Osteocyte (in vitro differentiated cells): ENCODE measurements at places on chromosomes 1 and 21. TPM values are rescaled to one million over a fixed set of nuclear protein-coding genes. Genes with fewer than 3 reads are reported as not detected.

DNA sequence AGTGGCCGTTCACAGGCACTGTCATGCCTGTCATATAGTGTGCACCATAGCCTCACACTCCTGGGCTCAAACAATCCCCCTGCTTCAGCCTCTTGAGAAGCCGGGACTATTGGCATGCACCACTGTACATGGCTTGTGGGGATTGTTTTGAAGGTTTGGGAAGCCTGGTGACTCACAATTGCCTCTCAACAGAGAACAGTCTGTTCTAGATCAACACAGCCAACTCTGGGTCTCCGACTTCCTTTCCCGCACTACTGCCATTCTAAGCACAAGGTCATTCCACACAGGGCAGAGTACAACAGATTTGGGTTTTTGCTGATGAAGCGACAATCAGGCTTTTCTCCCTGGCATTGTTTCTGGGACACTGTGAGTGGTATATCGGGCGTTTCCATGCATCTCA is 15.5 kb upstream of the AHCTF1 start:
- peaks cover 13% of the 10 kb centered on the region for H3K4me1 ChIP-seq
- DNase-seq = no peak
- no peaks in the 10 kb centered on the region for H3K36me3 ChIP-seq
- peak overlapping the region; percentile 66 for H3K27ac ChIP-seq

Gene OXCT2
- total RNA-seq = 0.18 TPM in 1 of 2 replicates, not detected in the other

Gene CR1L
- not detected in 2 replicates for total RNA-seq

DNA sequence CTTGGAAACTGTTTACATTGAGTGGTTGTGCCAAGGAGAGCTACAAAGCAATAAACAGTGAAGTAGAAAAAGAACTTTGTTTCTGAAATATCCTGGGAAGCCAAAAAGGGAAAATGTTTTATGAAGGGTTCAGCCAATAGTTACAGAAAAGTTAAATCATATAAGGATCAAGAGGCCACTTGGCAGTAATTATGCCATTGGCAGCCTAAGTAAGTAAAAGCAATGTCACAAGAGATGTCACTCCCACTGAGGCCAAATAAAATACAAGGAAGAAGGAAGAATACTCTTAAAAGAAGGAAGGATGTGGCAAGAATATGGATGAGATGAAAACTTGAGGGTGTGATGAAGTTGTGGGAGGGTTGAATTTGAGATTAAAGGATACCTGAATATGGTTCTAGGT is 45.2 kb downstream of the EDEM3 start:
- H3K4me1 ChIP-seq = no peaks in the 10 kb centered on the region
- H3K36me3 ChIP-seq = peaks cover 52% of the 10 kb centered on the region
- no peak overlapping the region for H3K27ac ChIP-seq
- no peak overlapping the region for H3K4me3 ChIP-seq
- H3K27me3 ChIP-seq = no peaks in the 10 kb centered on the region
- no peak for DNase-seq

Gene FCGR3B
- not detected in 2 replicates for total RNA-seq

GRCh38 chr21:38126666-38127303 is 130.0 kb upstream of the KCNJ15 start:
- no peaks in the 10 kb centered on the region for H3K4me1 ChIP-seq
- H3K27me3 ChIP-seq = peaks cover 51% of the 10 kb centered on the region
- no peaks in the 10 kb centered on the region for H3K36me3 ChIP-seq

GRCh38 chr1:94036730-94037129 is 84.2 kb downstream of the ABCA4 start:
- H3K27me3 ChIP-seq = no peaks in the 10 kb centered on the region
- no peak for DNase-seq
- H3K36me3 ChIP-seq = no peaks in the 10 kb centered on the region
- H3K27ac ChIP-seq = peak overlapping the region; percentile 96
- H3K4me1 ChIP-seq = peaks cover 72% of the 10 kb centered on the region

- H3K27me3 ChIP-seq = no peaks in the 10 kb centered on the region
- H3K4me1 ChIP-seq = no peaks in the 10 kb centered on the region
- H3K36me3 ChIP-seq = peaks cover 2% of the 10 kb centered on the region
These were observed 191.0 kb upstream of the C1orf174 start for GRCh38 chr1:4090976-4091660.

DNA sequence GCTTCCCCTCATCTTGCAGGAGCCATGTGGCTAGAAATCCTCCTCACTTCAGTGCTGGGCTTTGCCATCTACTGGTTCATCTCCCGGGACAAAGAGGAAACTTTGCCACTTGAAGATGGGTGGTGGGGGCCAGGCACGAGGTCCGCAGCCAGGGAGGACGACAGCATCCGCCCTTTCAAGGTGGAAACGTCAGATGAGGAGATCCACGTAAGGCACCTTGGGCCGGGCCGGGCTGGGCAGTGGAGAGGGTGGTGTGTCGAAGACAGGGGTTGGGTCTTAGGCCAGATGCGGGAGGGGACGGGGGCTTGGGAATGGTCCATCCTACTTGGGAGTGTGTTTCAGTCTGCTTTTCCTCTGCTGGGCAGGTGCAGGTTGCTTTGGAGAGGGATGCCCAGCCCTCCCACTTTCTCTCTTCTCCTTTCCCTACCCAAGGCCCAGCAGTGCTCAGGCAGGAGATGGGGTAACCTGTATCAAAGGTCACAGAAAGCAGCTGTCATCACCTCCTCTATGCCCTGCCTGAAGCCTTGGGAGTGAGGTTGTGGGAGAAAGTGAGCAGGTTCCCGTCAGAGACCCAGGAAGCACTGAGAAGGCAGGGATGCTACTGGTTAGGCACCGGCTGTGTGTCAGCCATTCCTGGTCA is 18.9 kb downstream of the EPHX1 start:
- H3K4me3 ChIP-seq = no peak overlapping the region
- H3K27me3 ChIP-seq = no peaks in the 10 kb centered on the region
- H3K27ac ChIP-seq = no peak overlapping the region
- H3K36me3 ChIP-seq = peaks cover 11% of the 10 kb centered on the region

DNA sequence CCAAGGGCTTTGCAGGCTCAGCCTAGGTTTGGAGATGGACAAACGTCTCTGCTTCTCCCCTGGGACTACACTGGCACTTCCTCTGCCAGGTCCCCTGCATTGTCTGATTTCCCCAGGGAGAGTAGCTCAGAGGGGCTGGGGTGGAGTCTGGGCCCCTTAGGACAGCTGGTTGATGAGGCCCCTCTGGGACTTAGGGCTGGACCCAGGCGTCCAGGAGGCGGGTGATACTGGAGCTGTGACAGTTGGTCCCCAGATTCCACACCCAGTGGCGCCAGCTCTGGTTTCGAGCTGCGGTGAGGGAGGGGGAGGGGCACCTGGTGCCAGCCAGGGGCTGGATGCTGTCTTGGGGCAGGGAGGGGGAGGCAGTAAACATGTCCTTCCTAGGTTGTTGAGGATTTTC is 7.4 kb upstream of the MEX3A start:
- no peak for DNase-seq
- H3K36me3 ChIP-seq = peaks cover 2% of the 10 kb centered on the region
- H3K27ac ChIP-seq = no peak overlapping the region

DNA sequence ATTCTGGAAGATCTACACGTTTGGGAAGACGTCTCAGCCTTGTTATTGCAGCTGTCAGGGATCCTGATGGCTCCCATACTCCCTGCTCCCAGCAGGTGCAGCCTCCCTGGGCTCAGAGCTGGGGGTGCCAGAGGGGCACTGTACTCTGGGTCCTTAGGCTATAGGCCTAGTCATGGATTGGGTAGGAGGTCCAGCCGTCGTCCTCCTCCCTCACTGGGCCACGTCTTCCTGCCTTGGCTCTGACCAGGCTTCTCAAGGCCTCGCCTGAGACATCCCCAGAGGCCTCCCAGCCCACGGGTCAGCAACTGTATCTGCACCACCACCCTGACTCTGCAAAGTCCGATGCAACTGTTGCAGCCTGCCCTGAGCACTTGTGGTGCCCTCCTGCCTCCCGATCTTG is 18.2 kb downstream of the MYOM3 start:
- no peak for DNase-seq
- H3K4me1 ChIP-seq = no peaks in the 10 kb centered on the region
- no peaks in the 10 kb centered on the region for H3K36me3 ChIP-seq
- no peak overlapping the region for H3K4me3 ChIP-seq

DNA sequence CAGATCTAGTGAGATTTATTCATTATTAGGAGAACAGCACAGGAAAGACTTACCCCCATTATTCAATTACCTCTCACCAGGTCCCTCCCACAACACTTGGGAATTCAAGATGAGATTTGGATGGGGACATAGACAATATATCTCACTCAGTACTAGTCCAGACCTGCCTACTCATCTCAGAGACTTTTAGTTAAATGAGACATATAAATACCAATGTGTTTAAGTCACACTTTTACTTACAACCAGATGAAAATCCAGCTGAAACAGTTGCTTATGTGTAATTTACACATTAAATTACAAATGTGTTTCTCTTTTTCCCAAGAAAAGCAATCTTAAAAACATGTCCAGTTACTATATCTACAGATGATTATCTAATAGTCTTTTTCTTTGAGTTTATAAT is 1145.6 kb downstream of the KCNT2 start:
- H3K36me3 ChIP-seq = no peaks in the 10 kb centered on the region
- DNase-seq = no peak
- H3K4me3 ChIP-seq = no peak overlapping the region
- no peak overlapping the region for H3K27ac ChIP-seq
- no peaks in the 10 kb centered on the region for H3K27me3 ChIP-seq
- H3K4me1 ChIP-seq = peaks cover 2% of the 10 kb centered on the region

Gene GBP3
- total RNA-seq = 16.2 and 18.3 TPM in 2 replicates

DNA sequence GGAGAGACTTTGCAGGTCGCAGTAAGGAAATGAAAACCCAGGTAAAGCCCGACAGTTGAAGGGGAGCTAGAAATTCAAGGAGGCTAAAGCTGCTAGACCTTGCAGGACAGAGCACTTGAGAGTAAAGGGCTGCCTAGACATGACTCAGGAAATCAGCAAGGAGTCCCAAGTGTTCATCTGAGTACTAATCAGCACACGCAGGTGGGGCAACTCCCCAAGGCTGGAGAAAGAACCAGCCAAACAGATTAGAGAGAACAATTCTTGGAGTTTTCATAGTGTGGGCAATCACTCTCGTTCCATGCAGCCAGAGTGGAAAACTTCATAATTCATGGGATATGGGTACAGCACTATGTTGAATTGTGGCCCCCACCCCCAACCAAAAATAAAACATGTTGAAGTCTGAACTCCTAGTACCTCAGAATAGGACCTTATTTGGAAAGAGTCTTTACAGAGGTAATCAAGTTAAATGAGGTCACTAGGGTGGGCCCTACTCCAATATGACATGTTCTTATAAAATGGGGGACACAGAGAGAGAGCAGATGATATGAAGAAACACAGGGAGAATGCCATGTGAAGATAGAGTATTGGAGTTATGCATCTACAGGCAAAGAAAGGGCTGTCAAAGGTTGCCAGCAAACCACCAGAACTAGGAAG is 28.0 kb downstream of the SYDE2 start:
- no peak overlapping the region for H3K4me3 ChIP-seq
- no peaks in the 10 kb centered on the region for H3K4me1 ChIP-seq
- DNase-seq = no peak

- no peak for DNase-seq
- no peaks in the 10 kb centered on the region for H3K4me1 ChIP-seq
- no peaks in the 10 kb centered on the region for H3K36me3 ChIP-seq
- H3K27me3 ChIP-seq = no peaks in the 10 kb centered on the region
- H3K4me3 ChIP-seq = no peak overlapping the region
These were observed 55.2 kb downstream of the LHX9 start for GRCh38 chr1:197972406-197972805.

GRCh38 chr1:191371626-191372025 is 786.6 kb upstream of the RGS18 start:
- DNase-seq = no peak
- no peak overlapping the region for H3K27ac ChIP-seq
- no peaks in the 10 kb centered on the region for H3K4me1 ChIP-seq
- H3K36me3 ChIP-seq = no peaks in the 10 kb centered on the region
- no peak overlapping the region for H3K4me3 ChIP-seq

Gene FCRL5
- total RNA-seq = not detected in 2 replicates

Gene SFN
- total RNA-seq = not detected in 2 replicates

DNA sequence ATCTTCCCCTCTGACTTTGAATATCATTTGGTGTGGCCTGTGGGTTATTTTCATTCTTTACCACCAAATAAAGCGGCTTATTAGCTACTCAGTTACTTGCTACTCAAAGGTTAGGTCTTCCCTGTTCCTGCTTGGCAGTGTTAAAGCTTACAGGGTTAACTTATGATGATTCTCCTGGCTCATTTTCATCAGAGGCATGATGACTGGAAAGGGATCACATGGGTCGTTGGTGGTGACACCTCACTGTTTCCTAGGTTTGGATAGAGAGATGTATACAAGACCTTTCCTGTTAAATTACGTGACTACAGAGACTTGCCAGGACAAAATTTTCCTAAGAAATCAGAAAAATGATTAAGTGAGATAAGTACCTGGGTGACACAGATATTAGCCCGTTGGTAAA is 27.4 kb downstream of the MRPS6 start:
- peaks cover 72% of the 10 kb centered on the region for H3K4me1 ChIP-seq
- no peaks in the 10 kb centered on the region for H3K27me3 ChIP-seq
- no peak for DNase-seq
- peaks cover 58% of the 10 kb centered on the region for H3K36me3 ChIP-seq

GRCh38 chr1:168509875-168510791 is 33.7 kb downstream of the XCL2 start:
- no peak overlapping the region for H3K4me3 ChIP-seq
- H3K36me3 ChIP-seq = no peaks in the 10 kb centered on the region
- H3K27ac ChIP-seq = no peak overlapping the region
- no peak for DNase-seq
- peaks cover 20% of the 10 kb centered on the region for H3K27me3 ChIP-seq
- peaks cover 3% of the 10 kb centered on the region for H3K4me1 ChIP-seq

- peak overlapping the region; percentile 90 for H3K27ac ChIP-seq
- peak overlapping the region; percentile 3 for H3K4me3 ChIP-seq
- peaks cover 52% of the 10 kb centered on the region for H3K4me1 ChIP-seq
- no peaks in the 10 kb centered on the region for H3K27me3 ChIP-seq
- no peak for DNase-seq
- no peaks in the 10 kb centered on the region for H3K36me3 ChIP-seq
These were observed 3.6 kb upstream of the MXRA8 start for GRCh38 chr1:1361982-1362423.

Gene NPR1
- total RNA-seq = 0.16 TPM in 1 of 2 replicates, not detected in the other

- H3K27me3 ChIP-seq = no peaks in the 10 kb centered on the region
- DNase-seq = no peak
- no peak overlapping the region for H3K27ac ChIP-seq
- H3K4me1 ChIP-seq = peaks cover 30% of the 10 kb centered on the region
- H3K4me3 ChIP-seq = no peak overlapping the region
These were observed 105.6 kb upstream of the SOD1 start for GRCh38 chr21:31553926-31554325.

Gene TIAM1
- total RNA-seq = 16.7 and 17.7 TPM in 2 replicates

DNA sequence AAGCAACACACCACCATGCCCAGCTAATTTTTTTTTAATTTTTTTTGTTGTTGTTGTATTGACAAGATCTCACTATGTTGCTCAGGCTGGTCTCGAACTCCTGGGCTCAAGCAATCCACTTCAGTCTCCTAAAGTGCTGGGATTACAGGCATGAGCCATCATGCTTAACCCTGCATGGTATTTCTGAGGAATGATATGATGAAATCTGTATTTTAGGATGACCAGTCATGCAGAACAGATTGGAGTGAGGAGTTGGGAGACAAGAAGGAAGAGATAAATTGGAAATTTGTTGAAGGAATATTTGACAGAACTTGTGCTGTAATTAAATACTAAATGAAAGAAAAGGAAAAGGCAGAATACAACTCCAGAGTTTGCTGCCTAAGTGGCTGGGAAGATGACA is 4.7 kb upstream of the NDUFS5 start:
- no peaks in the 10 kb centered on the region for H3K27me3 ChIP-seq
- no peak for DNase-seq
- peaks cover 1% of the 10 kb centered on the region for H3K36me3 ChIP-seq
- H3K4me3 ChIP-seq = no peak overlapping the region
- H3K27ac ChIP-seq = no peak overlapping the region
- H3K4me1 ChIP-seq = peaks cover 8% of the 10 kb centered on the region

GRCh38 chr1:171219346-171220080 is 28.8 kb upstream of the FMO1 start:
- H3K36me3 ChIP-seq = no peaks in the 10 kb centered on the region
- peaks cover 69% of the 10 kb centered on the region for H3K4me1 ChIP-seq
- H3K27me3 ChIP-seq = no peaks in the 10 kb centered on the region
- H3K27ac ChIP-seq = peak overlapping the region; percentile 95
- peak overlapping the region; percentile 69 for H3K4me3 ChIP-seq
